ENCODE measurements at places on chromosomes 2 and 18. TPM values are rescaled to one million over a fixed set of nuclear protein-coding genes. Genes with fewer than 3 reads are reported as not detected.

GRCh38 chr2:232237464-232237863 lies 141.1 kb upstream of the ALPP start:
- DNase-seq, result no peak

DNA sequence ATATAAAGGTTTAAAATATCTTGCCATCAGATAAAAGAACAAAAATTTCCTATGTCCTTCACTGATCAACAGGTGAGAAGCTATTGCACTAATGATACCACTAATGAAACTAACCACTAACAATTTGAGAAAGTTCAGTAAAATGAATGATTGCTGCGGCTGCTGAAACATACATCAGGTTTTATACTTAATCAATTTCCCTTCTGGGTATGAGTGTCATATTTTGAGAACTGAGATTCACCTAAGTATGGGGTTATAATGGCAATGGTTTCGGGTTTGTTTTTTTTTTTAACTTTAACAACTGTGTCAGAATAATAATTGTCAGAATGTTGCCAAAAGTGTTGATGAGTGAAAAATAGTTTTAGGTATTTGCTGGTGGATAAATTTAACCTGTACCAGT lies 151.3 kb upstream of the SLC39A10 start:
- no peak for DNase-seq

GRCh38 chr2:89844221-89844943 lies 1152.9 kb downstream of the RPIA start:
- no peak for DNase-seq

The STAT4 gene
- polyA plus RNA-seq, result 1.5 TPM

The NEU2 gene
- not detected for polyA plus RNA-seq

Measured in BJ (cell line).